ENCODE measurements at places on chromosomes 5 and 9.

DNA sequence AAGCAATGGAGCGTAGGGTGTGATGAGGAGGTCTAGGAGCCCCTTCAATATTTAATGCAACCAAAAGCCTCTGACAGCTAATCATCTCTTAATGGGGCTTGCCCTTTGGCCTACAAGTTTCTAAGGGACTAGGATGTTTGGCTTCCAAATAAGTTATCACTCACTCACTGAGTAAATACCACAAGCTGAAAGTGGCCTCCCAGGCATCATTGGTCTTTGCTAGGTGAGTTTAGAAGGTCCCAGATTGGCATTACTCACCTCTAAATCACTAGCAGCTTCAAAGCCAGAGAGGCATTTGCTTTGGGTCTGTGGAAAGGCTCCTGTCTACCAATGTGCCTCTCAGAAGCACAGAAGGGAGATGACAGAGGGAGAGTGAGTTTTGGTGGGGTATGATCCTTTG lies 344.2 kb downstream of the NTRK2 start:
- DNase-seq: no peak

- DNase-seq: no peak
These were observed 586.2 kb upstream of the ADAMTS16 start for GRCh38 chr5:4553978-4554377.

- DNase-seq: no peak
These were observed 10.1 kb downstream of the ATG12 start for GRCh38 chr5:115831163-115831768.

GRCh38 chr5:2905741-2906140 lies 154.3 kb upstream of the IRX2 start:
- DNase-seq: no peak

DNA sequence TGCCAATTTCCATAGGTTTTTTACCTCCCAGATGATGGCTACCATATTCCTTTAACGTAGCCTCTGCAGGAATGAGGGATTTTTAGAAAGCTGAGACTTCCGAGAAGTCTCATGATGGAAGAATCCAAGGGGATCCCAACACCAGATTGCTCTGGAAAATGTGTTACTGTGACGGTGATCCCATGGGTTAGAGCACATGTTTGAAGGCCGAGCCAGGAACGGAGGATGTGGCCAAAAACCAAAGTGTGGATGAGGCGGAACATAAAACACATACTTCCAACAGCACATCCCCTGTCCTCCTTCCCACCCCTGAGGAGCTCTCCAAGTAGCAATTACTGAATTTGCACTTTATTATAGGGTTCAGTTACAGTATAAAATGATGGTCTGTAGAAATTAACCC lies 82.6 kb downstream of the GPR21 start:
- DNase-seq: no peak

DNA sequence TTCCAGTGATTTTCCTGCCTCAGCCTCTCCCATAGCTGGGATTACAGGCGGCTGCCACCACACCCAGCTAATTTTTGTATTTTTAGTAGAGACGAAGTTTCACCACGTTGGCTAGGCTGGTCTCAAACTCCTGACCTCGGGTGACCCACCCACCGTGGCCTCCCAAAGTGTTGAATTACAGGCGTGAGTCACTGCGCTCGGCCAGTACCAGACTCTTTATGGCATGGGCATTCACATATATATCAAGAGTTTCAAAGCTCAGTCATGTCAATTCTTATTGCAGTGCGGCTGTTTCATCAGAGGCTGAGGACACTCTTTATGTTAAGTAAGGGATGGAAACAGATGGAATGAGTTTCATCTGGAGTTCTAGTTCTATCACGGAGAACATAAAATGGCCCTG lies 315.2 kb upstream of the CDH6 start:
- DNase-seq: no peak

- DNase-seq: no peak
These were observed 17.2 kb upstream of the THG1L start for GRCh38 chr5:157713830-157714595.

- DNase-seq: no peak
These were observed 38.9 kb downstream of the TPPP start for GRCh38 chr5:654071-654778.

- no peak for DNase-seq
These were observed 312.5 kb upstream of the PTGER4 start for GRCh38 chr5:40367255-40367654.

- DNase-seq: no peak
These were observed 216.8 kb upstream of the PIK3R1 start for GRCh38 chr5:67998709-67999261.

DNA sequence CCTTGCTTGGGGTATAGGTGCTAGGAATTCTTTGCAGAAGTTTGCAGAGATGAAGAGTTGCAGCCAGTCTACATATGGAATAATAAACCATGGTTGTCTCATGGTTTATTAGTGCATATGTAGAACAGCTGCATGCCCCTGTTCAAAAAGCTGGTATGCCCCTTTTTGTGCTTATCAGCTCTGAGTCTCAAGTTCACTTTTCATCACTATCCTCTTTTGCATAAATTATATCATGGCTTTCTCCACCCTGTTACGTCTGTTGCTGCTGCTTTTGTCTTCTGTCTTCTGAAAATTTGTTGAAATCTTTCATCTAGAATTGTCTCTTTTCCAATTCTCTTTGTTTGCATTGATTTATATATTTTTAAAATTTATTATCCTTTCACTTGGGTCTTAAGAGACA lies 172.0 kb downstream of the CPLANE1 start:
- no peak for DNase-seq

DNA sequence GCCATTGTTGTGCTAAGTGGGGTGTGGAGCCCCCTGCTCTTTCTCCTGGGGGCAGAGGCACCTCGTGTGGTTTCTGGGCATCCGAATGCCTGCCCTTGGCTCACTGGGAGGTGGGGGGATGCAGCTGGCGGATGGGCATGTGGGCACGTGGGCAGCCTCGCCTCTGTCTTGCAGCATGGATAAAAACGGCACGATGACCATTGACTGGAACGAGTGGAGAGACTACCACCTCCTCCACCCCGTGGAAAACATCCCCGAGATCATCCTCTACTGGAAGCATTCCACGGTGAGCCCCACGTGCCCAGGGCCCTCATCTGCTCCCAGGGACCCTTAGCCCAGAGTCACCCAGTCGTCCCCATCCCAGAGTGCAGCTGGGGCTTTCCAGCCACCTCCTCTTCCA lies 25.3 kb downstream of the PTGES2 start:
- DNase-seq: no peak

- no peak for DNase-seq
These were observed 181.3 kb upstream of the GNA14 start for GRCh38 chr9:77829420-77829819.

DNA sequence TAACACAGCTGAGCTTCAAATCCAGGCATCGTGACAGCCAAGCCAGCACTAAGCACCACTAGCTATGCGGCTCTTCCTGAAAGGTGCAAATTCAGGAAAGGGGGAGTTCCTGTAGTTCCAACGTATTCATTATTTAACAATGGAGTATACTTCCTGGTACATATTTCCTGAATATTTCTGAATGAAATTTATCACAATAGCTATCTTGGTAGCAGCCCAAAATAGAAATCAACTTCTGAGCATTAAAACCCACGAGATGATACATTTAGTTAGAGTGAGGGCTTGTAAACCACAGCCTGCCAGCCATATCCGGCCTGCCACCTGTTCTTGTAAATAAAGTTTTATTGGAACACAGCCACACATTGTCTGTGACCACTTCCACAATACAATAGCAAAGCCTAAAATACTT lies 109.7 kb upstream of the RETREG1 start:
- DNase-seq: peak; percentile 61

GRCh38 chr5:143251946-143252345 lies 151.5 kb downstream of the NR3C1 start:
- no peak for DNase-seq

GRCh38 chr9:95379630-95380029 lies 62.1 kb upstream of the FANCC start:
- no peak for DNase-seq

GRCh38 chr5:172715421-172715780 lies 55.6 kb downstream of the DUSP1 start:
- DNase-seq: no peak

DNA sequence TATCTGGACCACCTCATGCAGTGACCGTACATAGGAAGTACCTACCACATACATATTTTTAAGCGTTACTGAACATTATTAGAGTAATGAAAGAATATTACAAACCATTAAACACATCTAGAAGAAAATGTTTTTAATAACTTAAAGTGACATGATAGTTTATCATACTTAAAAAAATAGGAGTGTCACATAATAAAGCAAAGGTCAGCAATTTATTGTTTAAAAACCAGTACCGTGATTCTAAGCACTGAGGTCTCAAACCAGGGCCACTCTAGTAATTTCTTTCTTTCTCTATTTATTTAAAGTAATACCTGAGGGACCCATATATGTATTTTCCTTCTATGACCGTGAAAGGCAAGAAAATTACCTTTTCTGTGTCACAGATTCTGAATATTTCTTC lies 216.0 kb downstream of the MLLT3 start:
- no peak for DNase-seq

DNA sequence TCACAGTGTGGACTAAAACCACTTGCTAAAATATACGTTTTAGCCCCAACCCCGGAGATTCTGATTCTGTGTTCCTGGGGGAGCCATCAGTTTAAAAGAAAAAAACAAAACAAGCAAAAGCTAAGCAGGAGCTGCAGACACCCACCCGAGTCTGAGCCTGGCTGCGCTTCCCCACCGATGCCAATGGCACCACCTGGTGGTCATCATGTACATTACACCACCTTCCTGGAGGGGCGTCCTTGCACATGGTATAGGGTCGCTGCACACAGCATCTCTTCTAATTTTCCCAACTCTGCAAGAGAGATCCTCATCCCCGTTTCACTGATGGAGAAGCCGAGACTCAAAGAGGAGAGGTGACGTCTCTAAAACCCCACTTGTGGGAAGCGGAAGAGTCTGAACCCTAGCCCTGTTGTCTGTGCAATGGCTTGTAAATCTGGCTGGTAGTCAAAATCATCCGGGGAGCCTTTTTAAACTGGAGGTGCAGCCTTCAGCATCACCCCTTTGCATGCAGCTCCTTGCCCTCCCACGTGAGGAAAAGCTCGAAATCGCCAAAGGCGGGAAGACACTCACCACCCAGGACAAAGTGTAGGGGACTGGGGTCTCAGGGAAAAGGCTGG lies 23.1 kb upstream of the CNOT6 start:
- DNase-seq: no peak

Measured in NCI-H510A treated with DMSO at 0.1 percent for 48 hours (cell line).